ENCODE measurements at places on chromosomes 3 and 15.

GRCh38 chr3:197083486-197083885, 53.9 kb upstream of the MELTF start:
- no peak for DNase-seq

DNA sequence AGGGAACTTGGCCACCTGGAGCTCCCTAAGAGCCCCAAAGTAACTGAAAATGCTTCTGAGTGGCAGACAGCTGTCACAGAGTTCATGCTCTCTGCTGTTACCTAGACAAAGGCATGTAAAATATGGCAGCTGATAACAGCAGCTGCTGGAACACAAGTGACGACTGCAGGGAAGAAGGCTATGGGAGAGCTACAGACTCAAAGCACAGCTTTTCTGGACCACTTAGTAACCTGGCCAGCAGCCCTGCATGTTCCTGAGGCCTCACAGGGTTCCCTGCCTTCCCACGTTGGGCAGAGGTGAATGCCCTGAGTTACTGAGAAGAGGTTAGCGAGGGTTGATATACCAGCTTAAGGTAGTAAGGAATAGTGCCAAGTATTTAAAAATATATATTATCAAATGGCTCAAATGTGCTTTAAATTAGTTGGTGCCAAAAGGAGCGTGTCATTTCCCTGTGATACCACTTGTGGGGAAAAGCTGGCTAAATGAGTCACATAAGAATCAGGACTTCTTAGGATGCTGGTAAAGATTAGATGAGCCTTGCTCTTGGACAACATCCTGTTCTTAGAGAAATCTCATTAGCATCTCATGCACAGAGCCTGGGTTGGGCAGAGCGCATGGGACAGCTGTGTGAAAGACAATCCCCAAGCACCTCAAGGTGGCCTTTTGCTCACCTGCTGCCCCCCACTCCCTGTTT, 76.4 kb upstream of the SCN5A start:
- no peak for DNase-seq

DNA sequence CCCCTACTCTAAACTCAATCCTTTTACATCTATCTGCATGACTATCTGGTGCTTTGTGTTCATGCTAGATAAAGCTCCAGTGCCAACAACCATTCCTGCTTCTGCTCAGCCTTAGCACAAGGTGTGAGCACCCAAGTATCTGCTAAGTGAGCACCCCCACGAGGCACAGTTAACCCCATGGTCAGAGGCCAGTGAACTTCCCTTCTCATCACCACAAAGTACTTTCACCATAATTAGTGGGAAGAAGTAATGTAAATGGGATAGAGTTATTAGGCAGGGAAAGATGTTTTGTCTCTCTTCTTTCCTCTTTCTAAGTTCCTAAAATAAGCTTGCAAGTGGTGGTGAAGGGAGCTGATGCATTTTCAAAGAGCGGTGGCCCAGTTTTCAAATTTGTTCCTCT, 96.4 kb downstream of the ANO10 start:
- DNase-seq: no peak

GRCh38 chr15:27414168-27414870, 443.3 kb downstream of the GABRG3 start:
- no peak for DNase-seq

GRCh38 chr15:31269816-31270575, 56.6 kb upstream of the KLF13 start:
- DNase-seq: no peak

DNA sequence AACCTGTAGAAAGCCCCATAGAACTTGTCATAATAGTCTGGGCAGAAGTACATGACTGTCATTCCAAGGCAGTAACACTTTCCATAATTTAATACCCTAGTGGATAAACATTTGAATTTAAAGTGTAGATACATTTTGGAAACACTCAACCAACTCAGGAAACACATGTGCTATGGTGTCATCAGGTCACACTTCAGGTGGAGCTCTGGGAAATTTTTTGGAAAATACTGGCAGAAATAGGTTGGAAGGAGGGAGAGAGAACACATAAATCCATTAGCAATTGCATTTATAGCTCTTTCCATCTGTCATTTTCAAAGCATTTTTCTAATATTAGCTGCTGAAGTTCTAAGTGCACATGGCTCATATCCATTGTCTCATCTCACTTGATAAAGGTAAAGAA, 135.7 kb downstream of the MEIS2 start:
- no peak for DNase-seq

GRCh38 chr3:5112043-5112442, 10.0 kb upstream of the ARL8B start:
- DNase-seq: no peak

- no peak for DNase-seq
Measured at GRCh38 chr15:47194718-47195117, 522.6 kb upstream of the SEMA6D start.

- DNase-seq: peak; percentile 55
Measured at GRCh38 chr3:16550676-16551341, 37.3 kb upstream of the RFTN1 start.

GRCh38 chr3:128736601-128737000, 10.6 kb downstream of the RAB7A start:
- no peak for DNase-seq

DNA sequence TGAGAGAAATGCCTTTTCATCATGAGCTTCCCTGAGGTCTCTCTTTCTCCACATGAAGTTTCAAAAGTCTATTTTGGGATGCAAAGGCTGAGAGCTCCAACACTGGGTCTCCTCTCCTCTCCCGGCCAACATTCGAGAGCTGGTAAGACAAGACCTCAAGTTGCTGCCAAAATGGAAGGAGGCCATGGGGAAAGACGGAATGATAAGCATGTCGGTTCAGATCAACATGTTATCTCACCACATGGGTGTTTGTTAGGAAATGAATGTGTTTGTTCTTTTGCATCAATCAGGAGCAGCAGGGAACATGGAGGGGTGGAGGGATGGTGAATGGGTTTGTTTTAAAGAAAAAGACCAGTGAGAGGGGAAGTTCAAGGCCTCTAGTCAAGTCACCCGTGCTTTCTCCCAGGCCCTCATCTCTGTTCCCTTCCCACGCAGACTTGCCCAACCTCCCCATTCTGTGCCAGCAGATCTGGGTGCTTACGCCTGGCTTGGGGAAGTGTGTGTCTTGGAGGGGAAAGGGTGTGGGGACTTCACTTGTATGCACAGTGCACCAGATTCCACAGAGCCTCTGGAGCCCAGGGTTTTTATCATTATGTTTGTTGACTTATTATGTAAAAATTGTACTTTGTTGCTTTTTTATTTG, 23.5 kb upstream of the ATP10A start:
- DNase-seq: no peak

Measured in LNCaP clone FGC (cell line).